ENCODE measurements at places on chromosomes 7 and 10.
A peak's percentile ranks its signal among the peaks of the same experiment; 100 is the strongest.

DNA sequence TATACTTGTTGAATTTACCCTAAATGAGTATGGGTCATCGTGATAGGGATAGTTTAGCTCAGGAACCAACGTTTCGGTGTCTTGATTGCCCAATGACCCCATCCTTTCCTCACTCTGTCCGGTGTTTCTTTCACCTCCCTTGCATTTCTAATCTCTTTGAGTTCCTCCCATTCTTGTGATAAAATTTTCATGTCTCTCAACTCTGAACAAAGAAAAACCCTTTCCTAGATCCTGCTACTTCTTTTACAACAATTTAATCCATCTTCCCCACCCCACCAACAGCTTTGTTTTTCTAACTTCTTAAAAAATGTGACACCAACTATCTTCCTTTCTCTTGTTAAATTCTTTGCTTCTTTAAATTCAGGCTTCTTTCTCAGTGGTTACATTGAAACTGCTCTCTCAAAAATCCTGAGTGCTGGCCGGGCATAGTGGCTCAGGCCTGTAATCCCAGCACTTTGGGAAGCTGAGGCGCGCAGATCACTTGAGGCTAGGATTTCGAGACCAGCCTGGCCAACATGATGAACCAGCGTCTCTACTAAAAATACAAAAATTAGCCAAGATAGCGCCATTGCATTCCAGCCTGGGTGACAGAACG lies 130.3 kb upstream of the MINDY3 start:
- no peak for DNase-seq

DNA sequence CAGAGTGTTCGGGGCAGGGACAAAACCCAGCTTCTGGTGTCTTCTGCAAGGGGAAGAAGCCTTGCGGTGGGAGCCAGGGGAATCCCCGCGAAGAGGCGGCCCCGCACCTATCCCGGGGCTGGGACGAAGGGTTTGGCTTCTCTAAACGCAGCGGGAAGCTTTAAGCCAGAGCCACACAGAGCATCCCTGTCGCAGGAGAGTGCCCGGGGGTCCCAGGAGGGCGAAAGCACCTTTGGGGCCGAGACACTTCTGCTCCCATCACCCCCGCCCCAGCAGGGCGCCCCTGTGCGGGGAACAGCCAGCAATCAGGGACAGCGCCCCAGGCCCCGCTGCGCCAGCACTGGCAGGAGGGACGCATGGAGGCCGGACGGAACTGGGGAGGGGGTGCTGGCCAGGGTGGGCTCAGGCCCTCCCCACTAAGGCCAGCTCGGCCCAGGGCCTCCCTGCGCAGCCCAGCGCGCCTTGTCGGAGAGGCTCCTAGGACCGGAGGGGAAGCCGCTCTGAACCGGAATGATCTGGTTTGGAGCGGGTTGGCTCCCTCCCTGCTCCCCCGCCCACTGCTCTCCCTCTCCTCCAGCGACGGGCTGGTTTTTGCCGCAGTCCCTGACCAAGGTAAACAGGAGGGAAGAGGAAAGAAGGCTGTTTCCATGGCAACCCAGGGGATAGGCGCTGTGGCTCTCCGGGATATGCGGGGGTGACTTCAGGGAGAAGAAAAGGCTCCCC lies 63.9 kb downstream of the TMEM209 start:
- peak; percentile 13 for DNase-seq

- DNase-seq = no peak
Observed at GRCh38 chr10:113347508-113347907, 205.3 kb upstream of the HABP2 start.

GRCh38 chr7:36526863-36527548 lies 137.3 kb downstream of the ANLN start:
- no peak for DNase-seq

All from SHP77 (cell line).